ENCODE measurements at places on chromosomes 16 and 17.

DNA sequence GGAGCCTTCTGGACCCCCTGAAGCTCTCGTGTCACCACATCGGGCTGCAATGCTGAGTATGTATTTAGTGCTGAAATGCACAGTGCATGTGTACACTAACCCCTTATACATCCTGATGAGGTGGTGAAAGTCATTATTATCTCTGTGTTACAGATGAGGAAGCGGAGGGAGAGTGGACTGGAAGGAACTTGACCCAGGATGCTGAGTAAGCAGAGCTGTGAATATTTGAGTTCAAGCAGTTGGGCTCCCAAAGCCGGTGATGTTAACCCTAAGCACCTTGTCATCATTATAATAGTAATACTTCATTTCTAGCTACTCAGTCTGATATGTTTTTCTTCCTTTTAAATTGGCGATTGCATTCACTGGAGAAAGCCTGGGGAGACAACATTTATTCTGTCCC, 25.9 kb upstream of the NKD1 start:
- DNase-seq: no peak

DNA sequence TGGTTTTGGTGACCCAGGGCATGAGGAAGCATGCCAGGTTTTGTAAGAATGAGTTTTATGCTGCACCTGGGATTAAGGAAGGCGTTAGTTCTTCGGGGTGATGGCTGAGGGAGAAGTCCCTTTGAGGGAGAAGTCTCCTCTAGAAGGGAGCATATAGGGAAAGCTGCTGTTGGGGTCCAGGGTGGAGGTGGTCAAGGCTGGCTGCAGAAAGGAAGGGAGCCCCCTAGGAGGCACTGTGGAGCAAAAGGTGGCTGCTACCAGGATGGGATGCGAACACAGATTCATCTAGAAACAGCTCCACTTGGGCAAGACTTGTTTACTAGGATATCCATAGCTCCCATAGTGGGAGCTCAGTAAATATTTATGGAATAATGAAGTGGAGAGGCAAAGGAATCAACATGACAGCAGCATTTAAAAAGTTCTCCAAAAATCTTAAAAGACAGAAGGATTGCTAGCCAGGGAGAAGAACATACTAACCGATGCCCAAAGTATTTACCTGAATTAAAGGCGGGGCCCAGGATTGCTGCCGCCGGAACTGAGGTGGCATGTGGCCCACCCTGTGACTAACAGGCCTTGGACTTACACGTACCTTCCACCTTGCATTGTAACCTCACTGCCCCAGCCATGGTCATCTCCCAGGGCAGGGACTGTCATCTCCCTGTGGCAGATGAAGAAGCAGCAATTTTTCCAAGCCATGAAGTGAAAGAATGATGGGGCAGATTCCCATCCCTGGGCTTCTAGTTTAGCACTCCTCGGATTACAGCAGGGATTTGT, 7.1 kb upstream of the LPCAT2 start:
- DNase-seq: no peak

DNA sequence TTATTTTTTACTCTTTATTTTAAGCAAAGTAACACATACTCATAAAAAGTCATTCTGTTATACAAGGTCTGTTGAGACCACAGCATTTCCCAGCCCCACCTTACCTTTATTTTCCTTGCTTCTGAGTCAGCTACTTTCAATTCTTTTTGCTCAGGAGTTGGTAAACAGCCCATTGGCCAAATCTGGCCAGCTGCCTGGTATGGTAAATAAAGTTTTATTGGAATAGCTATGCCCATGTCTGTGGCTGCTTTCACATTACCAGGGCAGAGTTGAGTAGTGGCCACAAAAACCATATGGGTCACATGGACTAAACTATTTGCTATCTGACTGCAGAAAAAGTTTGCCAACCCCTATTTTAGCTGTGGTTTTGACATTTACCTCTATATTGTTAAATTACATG, 3.4 kb upstream of the NSRP1 start:
- DNase-seq: no peak

- DNase-seq: no peak
These were observed 12.4 kb downstream of the TEX14 start for GRCh38 chr17:58679263-58680037.

DNA sequence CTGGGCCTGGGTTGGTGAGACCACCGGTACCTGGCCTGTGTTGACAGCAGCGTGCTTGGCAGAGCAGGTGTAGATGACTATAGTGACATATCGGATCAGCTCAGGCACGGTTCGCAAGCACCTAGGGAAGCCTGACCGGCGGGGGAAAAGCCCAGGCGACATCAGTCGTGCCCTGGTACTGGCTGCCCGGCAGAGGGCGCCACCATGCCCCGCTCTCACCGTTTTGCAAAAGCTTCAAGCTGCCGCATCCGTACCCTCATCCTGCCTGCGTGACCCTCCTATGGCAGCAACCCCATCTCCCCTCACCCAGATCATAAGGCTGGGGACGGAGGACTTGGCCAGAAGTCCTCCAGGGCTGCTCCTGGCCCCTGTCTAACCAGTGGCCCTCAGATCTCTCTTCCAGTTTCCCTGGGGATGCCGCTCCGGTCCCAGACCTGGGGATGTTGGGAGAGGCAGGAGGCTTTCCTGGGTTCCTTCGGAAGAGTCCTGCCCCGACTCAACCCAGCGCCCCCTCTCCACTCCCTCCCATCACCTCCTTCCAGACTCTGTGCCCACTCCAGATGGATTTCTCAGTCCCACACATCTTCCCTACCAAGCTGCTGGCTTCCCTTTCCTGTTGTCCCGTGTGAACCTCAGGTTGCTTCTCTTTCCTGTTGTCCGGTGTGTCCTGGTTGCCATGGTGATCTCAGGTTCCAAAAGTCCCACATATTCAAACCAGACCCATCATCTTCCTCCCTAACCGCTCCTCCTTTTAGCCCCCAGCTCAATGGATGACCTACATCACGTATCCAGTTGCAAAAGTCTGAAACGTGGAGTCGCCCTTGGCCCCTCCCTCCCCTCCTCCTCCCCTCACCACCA, 13.7 kb downstream of the ALOX12B start:
- DNase-seq: peak; percentile 84

DNA sequence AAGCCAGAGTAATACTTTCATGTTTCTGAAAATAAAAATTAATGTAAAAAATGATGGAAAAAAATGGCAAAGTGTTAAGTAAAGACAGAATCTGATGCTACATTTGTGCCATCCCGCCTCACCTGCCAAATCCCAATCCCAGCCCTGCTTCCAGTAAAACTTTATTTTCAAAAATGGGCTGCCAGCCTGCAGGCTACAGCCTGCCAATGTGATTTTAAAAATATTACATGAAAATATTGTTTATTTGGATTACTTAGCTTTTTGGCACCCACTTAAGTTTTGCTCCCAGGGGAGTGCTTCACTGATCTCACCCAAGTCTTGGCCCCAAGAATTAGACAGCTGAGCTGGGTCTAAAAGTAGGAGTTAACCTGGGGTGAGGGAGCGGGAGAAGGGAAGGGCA, 112.8 kb downstream of the C16orf78 start:
- no peak for DNase-seq

GRCh38 chr16:24939738-24940137, 75.4 kb downstream of the ARHGAP17 start:
- DNase-seq: no peak

- no peak for DNase-seq
These were observed 48.6 kb upstream of the MNT start for GRCh38 chr17:2449486-2449885.

GRCh38 chr17:1919201-1919600, 89.4 kb downstream of the RPA1 start:
- no peak for DNase-seq

DNA sequence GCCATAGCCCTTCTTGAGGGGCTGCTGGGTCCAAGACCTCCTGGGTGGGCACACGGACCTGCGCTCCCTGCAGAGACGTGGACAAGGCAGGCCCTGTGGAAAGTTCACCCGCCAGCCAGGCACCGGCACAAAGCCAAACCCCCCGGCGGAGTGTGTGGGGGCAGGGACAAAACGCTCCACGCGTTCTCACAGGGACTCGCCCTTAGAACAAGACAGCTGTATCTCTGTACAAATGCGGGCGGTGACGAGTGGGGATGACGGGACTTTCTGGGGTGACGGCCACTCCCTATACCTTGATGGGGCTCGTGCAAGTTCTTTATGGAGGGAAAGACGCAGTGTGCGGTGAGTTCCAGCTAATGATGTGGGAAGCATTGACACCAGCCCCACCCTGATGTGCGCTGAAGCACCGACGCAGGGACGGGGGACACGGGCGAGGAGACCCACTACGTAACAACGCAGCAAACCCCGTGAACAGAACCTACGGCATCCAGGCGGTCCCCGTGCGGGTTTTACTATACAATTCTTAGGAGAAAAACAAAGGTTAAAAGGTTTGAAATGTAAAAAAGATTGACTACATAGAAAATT, 49.4 kb downstream of the LMF1 start:
- DNase-seq: no peak

DNA sequence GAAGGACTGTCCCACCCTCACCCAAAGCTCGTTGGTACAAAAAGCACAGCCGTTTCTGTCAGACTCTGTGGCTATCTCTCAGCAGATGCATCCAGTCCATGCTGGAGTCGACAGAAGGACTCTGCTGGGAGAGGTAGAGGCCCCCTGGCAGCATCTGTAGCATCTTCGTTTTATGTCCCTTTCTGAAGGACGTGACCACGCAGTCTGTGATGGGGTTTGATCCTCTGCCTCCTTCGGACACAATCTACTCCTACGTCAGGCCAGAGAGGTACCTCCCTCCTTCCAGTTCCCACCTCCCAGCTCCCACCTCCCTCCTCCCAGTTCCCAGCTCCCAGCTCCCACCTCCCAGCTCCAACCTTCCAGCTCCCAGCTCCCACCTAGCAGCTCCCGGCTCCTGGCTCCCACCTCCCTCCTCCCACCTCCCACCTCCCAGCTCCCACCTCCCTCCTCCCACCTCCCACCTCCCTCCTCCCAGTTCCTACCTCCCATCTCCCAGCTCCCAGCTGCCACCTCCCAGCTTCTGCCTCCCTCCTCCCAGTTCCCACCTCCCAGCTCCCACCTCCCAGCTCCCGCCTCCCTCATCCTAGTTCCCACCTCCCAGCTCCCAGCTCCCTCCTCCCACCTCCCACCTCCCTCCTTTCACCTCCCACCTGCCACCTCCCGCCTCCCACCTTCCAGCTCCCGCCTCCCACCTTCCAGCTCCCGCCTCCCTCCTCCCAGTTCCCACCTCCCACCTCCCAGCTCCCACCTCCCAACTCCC, 11.4 kb upstream of the MC1R start:
- no peak for DNase-seq

Measured in stimulated activated CD4-positive, alpha-beta T cell treated with anti-CD3 and anti-CD28 coated beads, Interleukin-1b, Interleukin-23, amount 100 ng/mL, for 24 hours (primary cell).